ENCODE measurements at places on chromosomes 11 and 22. TPM values are rescaled to one million over a fixed set of nuclear protein-coding genes. Genes with fewer than 3 reads are reported as not detected.

GRCh38 chr11:116828632-116829524, 829 bp upstream of the APOC3 start:
- no peak overlapping the region for H3K4me3 ChIP-seq
- no peak for DNase-seq
- no peaks in the 10 kb centered on the region for H3K4me1 ChIP-seq
- H3K27me3 ChIP-seq, result no peaks in the 10 kb centered on the region

DNA sequence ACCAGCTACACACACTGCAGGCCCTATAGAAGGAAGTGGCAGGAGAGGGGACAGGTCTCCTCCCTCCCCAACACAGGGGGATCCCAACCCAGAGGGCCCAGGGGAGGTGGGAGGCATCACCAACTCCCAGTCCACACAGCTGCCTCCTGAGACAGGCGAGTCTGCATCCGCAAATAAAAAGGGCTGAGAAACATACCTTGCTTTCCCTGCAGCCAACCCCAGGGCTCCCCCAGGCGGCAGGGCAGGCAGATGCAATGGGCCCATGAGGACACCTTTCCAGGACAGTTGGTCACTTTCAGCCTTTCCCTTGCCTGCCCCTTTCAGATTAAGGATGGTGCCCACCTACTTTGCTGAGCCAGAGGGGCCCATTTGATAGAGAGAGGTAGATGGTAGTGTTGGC, 180.0 kb downstream of the BRD1 start:
- H3K4me1 ChIP-seq, result peaks cover 24% of the 10 kb centered on the region
- H3K27me3 ChIP-seq, result no peaks in the 10 kb centered on the region
- H3K4me3 ChIP-seq, result no peak overlapping the region
- peaks cover 3% of the 10 kb centered on the region for H3K36me3 ChIP-seq
- H3K27ac ChIP-seq, result no peak overlapping the region

DNA sequence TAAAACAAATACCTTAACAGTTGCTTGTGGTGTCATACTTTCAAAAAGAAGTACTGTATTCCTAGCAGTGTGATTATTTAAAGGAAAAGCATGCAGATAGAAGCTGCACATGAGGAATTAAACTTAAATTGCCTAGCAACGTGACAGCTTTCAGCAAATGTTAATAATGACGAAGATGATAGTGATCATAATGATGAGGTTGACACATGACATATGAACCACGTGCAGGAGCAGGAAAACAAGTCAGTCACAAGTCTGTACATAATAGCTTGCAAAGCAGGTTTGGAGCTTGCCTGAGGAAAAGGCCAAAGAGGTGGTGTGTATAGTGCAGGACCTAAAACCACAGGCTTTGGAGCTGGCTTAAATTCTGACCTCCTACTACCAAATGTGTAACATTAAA, 30.6 kb upstream of the PIK3C2A start:
- H3K4me1 ChIP-seq, result no peaks in the 10 kb centered on the region
- no peaks in the 10 kb centered on the region for H3K36me3 ChIP-seq
- peaks cover 63% of the 10 kb centered on the region for H3K27me3 ChIP-seq
- DNase-seq, result no peak
- H3K4me3 ChIP-seq, result no peak overlapping the region

DNA sequence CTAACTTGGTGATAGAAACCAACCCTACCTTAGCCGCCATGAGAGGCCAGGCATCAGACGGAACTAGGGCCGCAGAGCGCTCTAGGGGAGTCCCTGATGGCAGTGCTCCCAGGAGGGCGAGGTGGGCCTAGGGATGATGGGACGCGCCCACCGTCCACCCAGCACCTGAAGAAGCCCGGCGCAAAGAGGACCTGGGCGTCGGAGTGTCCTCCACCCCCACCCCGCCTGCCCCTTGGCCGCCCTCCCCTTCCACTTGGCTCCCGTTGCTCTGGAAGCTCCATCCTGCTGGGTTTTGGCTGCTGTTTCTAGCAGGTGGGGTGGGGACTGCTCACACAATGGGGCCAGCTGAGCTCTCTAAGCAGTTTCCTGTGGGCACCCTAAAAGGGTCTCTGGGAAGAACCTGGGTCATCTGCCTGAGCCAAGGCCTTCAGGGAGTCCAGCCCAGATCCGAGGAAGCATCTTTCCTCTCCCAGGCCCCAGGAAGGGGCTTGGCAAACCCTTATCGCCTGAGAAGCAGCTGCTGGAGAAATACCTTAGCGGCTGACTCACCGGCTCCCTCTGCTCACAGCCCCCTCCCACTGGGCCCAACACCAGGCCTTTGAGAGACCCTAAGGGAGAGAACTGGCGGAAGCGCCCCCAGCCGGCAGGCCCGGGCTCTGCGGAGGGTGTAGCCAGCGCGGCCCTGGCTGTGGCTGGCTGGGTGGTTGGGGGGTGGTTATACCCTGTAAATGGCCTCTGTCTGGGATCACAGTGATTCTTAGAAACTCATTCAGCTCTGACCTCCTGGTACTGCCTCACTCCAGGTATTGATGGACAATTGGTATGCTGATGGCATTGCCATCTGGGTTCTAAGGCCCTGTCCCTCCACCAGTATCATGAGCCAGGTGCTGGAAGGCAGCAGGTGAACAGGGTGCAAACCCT, 19.3 kb downstream of the CREB3L1 start:
- peaks cover 7% of the 10 kb centered on the region for H3K27me3 ChIP-seq
- peaks cover 15% of the 10 kb centered on the region for H3K4me1 ChIP-seq
- no peak for DNase-seq
- H3K27ac ChIP-seq, result no peak overlapping the region

GRCh38 chr11:44319170-44319551, 9.2 kb upstream of the ALX4 start:
- no peak overlapping the region for H3K4me3 ChIP-seq
- peaks cover 26% of the 10 kb centered on the region for H3K4me1 ChIP-seq
- no peaks in the 10 kb centered on the region for H3K36me3 ChIP-seq
- DNase-seq, result no peak
- no peak overlapping the region for H3K27ac ChIP-seq

DNA sequence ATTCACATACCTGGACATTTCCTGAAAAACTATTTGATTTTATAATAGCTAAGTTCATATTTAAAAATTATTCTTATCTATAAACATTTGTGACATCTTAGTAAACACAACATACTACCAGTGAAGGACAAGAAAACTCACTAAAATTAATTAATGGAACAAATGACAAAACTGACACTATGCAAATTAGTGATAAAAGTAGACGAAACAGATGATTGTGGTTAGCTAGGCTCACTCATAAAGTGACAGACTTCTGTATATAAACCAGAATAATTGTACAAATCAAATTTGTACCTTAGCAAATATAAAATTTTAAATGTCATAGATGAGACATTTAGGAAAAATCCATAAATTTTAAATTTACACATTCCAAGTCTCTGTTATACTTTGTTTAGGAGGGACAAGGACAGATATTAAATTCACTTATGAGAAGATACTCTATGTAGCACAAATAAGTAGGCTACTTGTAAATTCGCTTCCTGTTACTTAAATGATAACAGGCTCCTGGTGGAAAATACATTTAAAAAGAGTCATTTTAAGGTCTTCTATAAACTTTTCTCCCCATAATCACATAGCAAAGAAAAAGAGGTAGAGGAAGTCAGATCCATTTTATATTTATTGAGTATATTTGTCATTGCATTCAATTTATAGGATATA, 81.2 kb downstream of the KIF18A start:
- no peaks in the 10 kb centered on the region for H3K27me3 ChIP-seq
- no peak overlapping the region for H3K27ac ChIP-seq
- H3K4me1 ChIP-seq, result no peaks in the 10 kb centered on the region
- no peak overlapping the region for H3K4me3 ChIP-seq
- no peak for DNase-seq

GRCh38 chr11:126560221-126560620, 204.7 kb downstream of the ST3GAL4 start:
- no peak overlapping the region for H3K27ac ChIP-seq
- no peak overlapping the region for H3K4me3 ChIP-seq
- H3K27me3 ChIP-seq, result peaks cover 22% of the 10 kb centered on the region
- no peak for DNase-seq
- H3K36me3 ChIP-seq, result no peaks in the 10 kb centered on the region

DNA sequence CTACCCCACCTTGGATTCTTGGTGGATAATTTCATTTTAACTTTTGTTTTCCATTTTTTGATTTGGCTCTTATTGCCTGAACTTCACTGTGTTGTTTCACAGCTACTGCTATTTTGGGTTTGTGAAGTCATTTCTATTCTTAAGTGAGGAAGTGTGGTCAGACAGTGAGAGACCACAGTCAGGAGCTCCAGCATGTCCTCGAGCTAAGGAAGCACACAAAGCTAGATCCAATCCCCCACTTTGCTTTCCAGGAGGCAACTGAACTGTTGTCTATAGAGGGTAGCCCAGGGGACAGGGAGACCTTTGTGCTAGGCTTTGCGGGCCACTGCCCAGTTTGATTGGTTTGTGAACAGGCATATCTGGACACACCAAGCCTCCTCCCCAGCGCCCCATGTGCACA, 251.8 kb upstream of the KIRREL3 start:
- H3K4me1 ChIP-seq, result no peaks in the 10 kb centered on the region
- no peak overlapping the region for H3K4me3 ChIP-seq
- no peak overlapping the region for H3K27ac ChIP-seq
- no peaks in the 10 kb centered on the region for H3K36me3 ChIP-seq
- no peaks in the 10 kb centered on the region for H3K27me3 ChIP-seq
- DNase-seq, result no peak

DNA sequence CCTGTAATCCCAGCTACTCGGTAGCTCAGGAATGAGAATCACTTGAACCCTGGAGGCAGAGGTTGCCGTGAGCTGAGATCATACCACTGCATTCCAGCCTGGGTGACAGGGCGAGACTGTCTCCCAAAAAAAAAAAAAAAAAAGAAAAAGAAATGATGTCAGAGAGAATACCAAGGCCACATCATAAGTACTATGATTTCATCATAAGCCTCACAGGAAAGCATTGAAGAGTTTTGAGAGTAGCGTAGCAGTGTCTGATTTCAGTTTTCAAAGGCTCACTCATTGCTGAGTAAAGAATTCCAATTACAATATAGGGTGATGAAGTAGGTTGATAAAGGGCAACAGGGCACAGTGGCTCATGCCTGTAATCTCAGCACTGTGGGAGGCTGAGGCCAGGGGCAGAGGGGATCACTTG, 88.8 kb downstream of the MRTFA start:
- H3K4me3 ChIP-seq, result no peak overlapping the region
- H3K27ac ChIP-seq, result peak overlapping the region; percentile 80
- H3K27me3 ChIP-seq, result no peaks in the 10 kb centered on the region
- peaks cover 22% of the 10 kb centered on the region for H3K36me3 ChIP-seq

- H3K27ac ChIP-seq, result no peak overlapping the region
- H3K36me3 ChIP-seq, result no peaks in the 10 kb centered on the region
- H3K4me1 ChIP-seq, result no peaks in the 10 kb centered on the region
- H3K27me3 ChIP-seq, result no peaks in the 10 kb centered on the region
- DNase-seq, result no peak
- no peak overlapping the region for H3K4me3 ChIP-seq
Measured at GRCh38 chr11:5521540-5521939, 5.0 kb upstream of the UBQLNL start.

- peaks cover 1% of the 10 kb centered on the region for H3K36me3 ChIP-seq
- H3K4me1 ChIP-seq, result peaks cover 66% of the 10 kb centered on the region
- peak overlapping the region; percentile 70 for H3K27ac ChIP-seq
- DNase-seq, result peak; percentile 50
Measured at GRCh38 chr22:40178417-40179409, 988 bp downstream of the TNRC6B start.

DNA sequence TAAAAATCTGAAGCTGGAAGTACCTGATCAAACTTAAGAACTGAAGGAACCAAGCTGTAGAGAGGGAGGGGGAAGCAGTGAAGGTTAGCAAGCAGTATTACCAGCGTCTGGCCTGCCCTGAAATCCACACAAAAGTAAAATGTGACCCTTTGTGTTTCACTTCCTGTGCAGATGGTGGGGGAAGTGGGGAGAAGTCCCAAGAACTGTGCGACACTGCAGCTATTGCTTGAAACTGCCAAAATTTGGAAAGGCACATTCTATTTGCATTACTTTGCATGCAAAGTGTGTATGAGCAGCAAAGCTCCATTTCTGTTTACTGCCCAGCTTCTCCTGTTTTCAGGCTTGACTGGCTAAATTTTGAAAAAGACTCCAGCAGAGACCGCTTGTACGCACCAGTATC, 72.1 kb upstream of the BMAL1 start:
- no peak overlapping the region for H3K4me3 ChIP-seq
- peaks cover 13% of the 10 kb centered on the region for H3K27me3 ChIP-seq
- no peak for DNase-seq
- peaks cover 41% of the 10 kb centered on the region for H3K4me1 ChIP-seq

GRCh38 chr11:66015454-66015881, 3.7 kb downstream of the CST6 start:
- no peak overlapping the region for H3K27ac ChIP-seq
- peaks cover 17% of the 10 kb centered on the region for H3K27me3 ChIP-seq
- no peak overlapping the region for H3K4me3 ChIP-seq
- peaks cover 7% of the 10 kb centered on the region for H3K4me1 ChIP-seq

- DNase-seq, result peak; percentile 38
- no peaks in the 10 kb centered on the region for H3K27me3 ChIP-seq
- H3K36me3 ChIP-seq, result peaks cover 40% of the 10 kb centered on the region
- H3K4me3 ChIP-seq, result peak overlapping the region; percentile 100
Measured at GRCh38 chr11:95788921-95789505, 569 bp downstream of the FAM76B start.

DNA sequence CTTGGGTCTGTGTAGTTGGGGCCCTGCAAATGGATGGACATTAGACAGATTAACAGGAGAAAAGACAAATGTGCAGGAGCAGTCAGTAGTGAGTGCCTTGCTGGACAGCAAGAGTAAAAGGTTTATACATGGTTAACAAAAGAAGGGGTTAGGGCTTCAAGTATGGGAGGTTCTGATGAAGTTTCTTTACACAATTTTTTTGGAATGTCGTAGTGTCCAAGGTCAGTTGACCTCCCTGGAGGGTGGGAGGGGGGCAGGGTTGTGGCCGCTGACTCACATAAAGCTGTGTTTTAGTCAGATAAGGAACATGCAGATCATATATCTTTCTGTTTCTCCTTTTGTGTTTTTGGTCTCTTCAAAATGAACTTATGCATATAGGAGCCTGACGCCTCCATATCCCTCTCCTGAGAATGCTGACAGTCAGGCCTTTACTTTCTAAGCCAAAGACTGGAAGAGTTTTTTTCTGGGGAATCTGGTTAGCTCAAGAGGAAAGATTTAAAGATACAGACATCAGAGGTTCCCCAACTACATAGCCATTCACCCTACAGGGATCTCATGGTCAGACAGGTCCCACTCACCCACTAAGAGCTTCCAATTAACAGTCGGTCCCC, 134.3 kb downstream of the NECTIN1 start:
- H3K27me3 ChIP-seq, result peaks cover 18% of the 10 kb centered on the region
- no peaks in the 10 kb centered on the region for H3K36me3 ChIP-seq
- H3K4me1 ChIP-seq, result peaks cover 19% of the 10 kb centered on the region
- no peak overlapping the region for H3K27ac ChIP-seq

Gene MS4A6E
- total RNA-seq, result not detected

Gene TMEM121B
- 0.07 TPM for total RNA-seq

Gene CDC42EP1
- 4.0 TPM for total RNA-seq

Gene CPT1B
- total RNA-seq, result 85.3 TPM

Gene MMP7
- not detected for total RNA-seq

Gene RASL10A
- total RNA-seq, result 0.84 TPM

Gene LIPT2
- 5.1 TPM for total RNA-seq

Gene ABCC8
- total RNA-seq, result not detected

Measured in activated T-cell treated with anti-CD3 and anti-CD28 coated beads, Interleukin-2, amount 50 U/mL, for 72 hours (primary cell).